Hepatocyte (in vitro differentiated cells): ENCODE measurements at places on chromosomes 16 and 17. TPM values are rescaled to one million over a fixed set of nuclear protein-coding genes. Genes with fewer than 3 reads are reported as not detected.

DNA sequence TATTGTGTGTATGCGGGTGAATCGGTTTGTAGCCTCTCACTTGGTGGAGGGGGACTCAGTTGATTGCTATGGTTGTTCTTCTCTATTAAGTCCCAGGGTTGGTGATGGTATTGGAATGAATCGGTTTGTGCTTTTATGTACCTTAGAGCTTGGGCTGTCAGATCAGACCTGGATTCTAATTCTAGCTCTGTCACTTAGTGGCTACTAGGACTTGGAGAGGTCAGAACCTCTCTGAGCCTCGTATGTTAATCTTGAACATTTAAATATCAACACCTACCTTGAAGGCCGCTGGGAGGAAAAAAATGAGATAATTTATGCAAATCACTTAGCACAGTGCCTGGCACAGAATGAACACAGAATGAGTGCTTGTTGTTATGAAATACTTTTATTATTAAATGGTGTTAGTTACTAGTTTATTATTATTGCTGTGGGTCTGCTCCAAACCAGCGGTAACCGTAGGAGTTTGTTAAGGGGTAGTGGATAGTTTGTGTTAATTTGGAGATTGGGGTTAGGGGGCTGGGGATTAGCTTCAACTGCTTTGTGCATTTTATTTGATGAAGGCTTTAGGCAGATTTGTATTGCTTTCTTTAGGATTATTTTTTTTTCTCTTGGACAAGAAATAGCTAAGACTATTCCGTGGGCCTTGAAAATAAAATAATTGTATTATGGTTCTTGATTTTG, 3.5 kb downstream of the KDM6B start:
- H3K4me1 ChIP-seq, result peaks cover 36% of the 10 kb centered on the region
- no peaks in the 10 kb centered on the region for H3K27me3 ChIP-seq
- peak; percentile 56 for DNase-seq
- H3K27ac ChIP-seq, result peak overlapping the region; percentile 99
- no peaks in the 10 kb centered on the region for H3K36me3 ChIP-seq
- H3K4me3 ChIP-seq, result peak overlapping the region; percentile 29

DNA sequence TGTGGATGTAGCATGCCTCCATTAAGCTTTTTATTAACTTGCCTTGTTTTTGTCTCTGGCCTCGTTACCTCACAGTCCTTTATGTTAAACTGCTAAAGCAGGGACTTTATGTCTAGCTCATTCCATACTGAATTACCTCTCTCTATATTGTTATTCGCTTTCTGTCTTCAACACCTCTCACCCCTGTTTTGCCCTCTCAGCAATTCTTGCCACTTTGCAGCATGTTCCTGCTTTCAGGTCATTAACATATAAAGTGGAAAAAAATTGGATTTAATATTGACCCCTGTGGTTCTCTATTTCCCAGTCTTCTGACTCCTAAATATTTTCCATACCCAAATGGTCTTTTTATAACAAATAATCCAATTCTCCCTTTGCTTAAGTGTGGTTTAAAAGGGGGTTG, 810.4 kb upstream of the KIF2B start:
- H3K27me3 ChIP-seq, result no peaks in the 10 kb centered on the region
- DNase-seq, result no peak
- H3K4me3 ChIP-seq, result no peak overlapping the region
- H3K4me1 ChIP-seq, result no peaks in the 10 kb centered on the region
- no peaks in the 10 kb centered on the region for H3K36me3 ChIP-seq
- H3K27ac ChIP-seq, result no peak overlapping the region

GRCh38 chr16:87679593-87680271, 77.4 kb downstream of the JPH3 start:
- H3K4me3 ChIP-seq, result no peak overlapping the region
- H3K36me3 ChIP-seq, result no peaks in the 10 kb centered on the region
- no peak for DNase-seq

FOXF1 gene
- total RNA-seq, result 23.7 and 26.8 TPM in 2 replicates

DNA sequence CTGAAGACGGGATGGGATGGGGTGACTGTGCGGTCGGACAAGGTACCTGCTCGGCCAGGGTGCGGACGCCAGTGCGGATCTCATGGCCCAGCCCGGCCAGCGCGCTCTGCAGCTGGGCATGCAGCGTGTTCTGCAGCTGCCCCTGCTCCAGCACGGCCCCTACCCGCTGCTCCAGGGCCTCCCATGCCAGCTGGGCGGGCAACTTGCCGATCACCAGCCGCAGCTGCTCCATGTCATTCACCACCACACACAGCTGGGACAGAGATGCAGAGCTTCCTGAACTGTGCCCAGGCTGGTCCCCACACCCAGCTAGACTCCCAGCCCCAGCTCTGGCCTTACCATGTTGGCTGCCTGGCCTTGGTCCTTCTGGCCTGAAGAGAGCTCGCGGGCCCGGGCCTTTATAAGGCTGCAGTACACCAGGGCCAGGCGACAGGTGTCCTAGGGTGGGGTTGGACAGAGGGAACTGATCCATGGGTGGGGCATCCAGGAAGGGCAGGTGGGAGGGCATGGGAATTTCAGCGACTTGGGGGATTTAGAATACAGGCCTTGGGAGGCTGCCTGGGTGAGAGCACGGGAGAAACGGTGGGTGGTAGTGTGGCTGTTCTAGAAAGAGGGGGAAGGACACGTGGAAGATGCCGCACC, 9.8 kb downstream of the UNC13D start:
- DNase-seq, result no peak
- H3K4me1 ChIP-seq, result no peaks in the 10 kb centered on the region
- no peaks in the 10 kb centered on the region for H3K27me3 ChIP-seq
- no peaks in the 10 kb centered on the region for H3K36me3 ChIP-seq

DNA sequence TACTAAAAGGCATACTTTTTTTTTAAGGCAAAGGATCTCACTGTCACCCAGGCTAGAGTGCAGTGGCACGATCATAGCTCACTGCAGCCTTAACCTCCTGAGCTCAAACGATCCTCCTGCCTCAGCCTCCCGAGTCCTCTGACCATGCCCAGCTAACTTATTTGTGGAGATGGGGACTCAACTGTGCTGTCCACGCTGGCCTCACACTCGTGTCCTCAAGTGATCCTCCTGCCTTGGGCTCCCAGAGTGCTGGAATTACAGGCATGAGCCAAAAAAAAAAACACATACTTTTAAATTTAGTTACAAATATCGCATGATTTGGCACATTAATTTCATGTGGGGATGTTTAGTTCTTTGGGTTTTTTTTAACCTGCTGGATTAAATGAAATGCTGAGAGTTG, 207.7 kb upstream of the CHMP6 start:
- H3K4me1 ChIP-seq, result peaks cover 19% of the 10 kb centered on the region
- H3K27ac ChIP-seq, result no peak overlapping the region
- H3K4me3 ChIP-seq, result no peak overlapping the region
- H3K27me3 ChIP-seq, result no peaks in the 10 kb centered on the region
- no peaks in the 10 kb centered on the region for H3K36me3 ChIP-seq

GRCh38 chr16:66408163-66409048, 18.7 kb upstream of the BEAN1 start:
- no peak overlapping the region for H3K4me3 ChIP-seq
- peak; percentile 77 for DNase-seq
- peak overlapping the region; percentile 78 for H3K27ac ChIP-seq

DNA sequence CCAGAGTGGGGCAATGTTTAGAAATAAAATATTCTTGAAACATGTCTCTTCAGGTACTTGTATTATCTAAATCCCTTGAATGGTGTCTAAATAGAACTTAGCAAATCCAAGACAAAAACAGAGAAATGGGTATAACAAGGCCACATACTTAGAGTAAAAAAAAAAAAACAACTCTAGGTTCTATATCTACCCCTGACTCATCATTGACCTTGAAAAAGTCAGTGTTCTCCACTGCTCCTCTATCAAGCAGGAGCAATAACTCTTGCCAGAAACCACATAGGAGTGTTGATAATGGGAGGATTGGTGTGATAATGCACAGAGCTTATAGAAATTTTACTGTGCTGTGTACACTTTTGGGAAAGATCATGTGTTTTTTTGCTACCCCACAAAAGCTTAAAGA, 296.6 kb upstream of the PMFBP1 start:
- no peaks in the 10 kb centered on the region for H3K27me3 ChIP-seq
- H3K36me3 ChIP-seq, result no peaks in the 10 kb centered on the region
- H3K4me3 ChIP-seq, result no peak overlapping the region
- no peak overlapping the region for H3K27ac ChIP-seq
